ENCODE measurements at places on chromosomes 11 and 22. TPM values are rescaled to one million over a fixed set of nuclear protein-coding genes. Genes with fewer than 3 reads are reported as not detected.

The XKR3 gene
- not detected for total RNA-seq

The DRICH1 gene
- 0.24 TPM for total RNA-seq

The SCYL1 gene
- 74.2 TPM for total RNA-seq

The KRTAP5-10 gene
- 0.66 TPM for total RNA-seq

The OR56A3 gene
- total RNA-seq, result 0.10 TPM

The AMOTL1 gene
- total RNA-seq, result 21.8 TPM

DNA sequence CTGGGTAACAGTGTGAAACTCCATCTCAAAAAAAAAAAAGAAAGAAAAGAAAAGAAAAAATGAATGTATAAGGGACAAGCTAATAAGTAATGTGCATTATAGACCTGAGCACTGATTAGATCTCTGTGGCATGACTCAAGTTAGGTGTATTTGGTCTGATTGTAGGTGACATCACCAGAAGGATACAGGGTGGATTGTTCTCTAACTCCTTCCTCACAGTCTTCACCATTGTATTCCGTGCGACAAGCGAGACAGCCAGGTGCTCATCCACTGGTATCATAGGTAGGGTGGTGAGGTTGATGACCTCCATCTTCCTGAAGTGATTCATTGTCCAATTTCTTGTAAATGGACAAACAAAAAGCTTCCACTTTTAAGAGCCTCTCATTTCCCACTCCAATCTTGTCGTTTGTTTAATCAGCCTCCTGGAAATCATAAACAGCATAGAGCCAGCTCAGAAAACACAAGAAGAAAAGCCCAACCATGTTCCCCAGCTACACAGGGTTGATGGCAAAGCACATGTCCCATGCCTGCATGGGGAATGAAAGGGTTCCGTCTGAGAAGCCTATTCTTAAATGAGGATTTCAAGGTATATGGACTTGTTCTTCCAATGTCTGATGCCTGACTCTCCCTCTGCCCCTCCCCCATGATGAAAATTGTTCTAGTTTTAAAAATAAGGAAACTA is 6.2 kb downstream of the FAM227A start:
- no peak for ATAC-seq

- ATAC-seq, result no peak
These were observed 15.9 kb downstream of the PICALM start for GRCh38 chr11:86052693-86053641.

DNA sequence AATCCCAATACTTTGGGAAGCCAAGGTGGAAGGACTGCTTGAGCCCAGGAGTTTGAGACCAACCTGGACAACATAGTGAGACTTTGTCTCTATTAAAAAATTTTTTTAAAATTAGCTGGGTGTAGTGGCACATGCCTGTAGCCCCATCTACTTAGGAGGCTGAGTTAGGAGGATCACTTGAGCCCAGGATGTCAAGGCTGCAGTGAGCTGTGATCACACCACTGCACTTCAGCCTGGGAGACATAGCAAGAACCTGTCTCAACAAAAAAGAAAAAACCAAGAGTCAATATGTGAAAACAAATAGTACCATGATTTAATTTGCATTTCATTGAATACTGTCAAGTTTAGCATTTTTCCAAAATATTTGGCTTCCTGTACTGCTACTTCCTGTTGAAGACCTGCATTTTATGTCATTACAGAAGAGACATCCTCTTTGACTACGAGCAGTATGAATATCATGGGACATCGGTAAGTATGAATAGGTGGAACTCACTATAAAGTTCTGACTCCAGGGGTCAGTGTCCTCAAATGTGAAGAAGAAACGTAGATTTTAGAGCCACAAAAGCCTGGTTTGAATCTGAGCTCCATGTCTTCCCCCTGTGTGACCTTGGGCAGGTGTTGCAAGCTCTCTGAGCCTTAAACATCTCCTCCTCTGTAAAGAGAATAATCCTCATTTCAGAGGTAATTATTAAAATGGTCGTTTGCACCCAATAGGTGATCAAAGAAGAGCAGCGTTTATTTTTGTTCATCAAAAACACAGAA is 16.0 kb downstream of the CDC45 start:
- no peak for ATAC-seq

DNA sequence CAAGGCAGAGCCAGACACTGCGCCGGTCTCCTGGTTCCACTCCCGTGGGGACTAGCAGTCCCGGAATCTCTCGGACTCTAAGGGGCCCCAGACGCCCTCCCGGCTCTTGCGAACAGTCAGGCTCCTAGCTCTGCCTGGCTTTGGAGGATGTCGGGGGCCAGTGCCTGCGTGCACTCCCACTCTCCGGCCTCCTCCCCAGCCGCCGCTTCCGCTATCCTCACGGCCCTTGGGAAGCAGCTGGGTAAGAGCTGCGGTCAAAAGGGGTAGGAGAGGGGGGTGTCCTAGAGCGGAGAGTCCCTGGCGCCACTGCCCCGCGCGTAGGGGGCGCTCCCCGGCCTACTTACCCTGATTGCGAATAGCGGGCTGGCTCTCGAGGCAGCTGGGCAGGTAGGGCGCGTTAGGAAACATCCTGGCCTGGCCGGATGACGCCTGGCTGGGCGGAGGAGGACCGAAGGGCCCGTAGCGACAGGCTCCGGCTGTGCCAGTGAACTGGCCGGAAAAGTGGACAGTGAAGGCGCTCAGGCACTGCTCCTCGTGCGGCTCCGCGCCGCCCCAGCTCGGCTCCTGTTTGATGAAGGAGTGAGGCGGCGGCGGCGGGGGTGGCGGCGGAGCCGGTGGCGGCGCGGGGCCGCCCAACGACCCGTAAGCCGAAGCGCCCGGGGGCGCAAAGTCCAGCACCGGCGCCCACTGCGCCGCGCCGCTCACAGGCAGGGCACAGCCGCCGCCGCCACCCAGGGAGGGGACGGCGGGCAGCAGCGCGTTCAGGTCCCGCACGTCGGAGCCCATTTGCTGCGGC is 785 bp downstream of the WT1 start:
- peak; percentile 12 for ATAC-seq

DNA sequence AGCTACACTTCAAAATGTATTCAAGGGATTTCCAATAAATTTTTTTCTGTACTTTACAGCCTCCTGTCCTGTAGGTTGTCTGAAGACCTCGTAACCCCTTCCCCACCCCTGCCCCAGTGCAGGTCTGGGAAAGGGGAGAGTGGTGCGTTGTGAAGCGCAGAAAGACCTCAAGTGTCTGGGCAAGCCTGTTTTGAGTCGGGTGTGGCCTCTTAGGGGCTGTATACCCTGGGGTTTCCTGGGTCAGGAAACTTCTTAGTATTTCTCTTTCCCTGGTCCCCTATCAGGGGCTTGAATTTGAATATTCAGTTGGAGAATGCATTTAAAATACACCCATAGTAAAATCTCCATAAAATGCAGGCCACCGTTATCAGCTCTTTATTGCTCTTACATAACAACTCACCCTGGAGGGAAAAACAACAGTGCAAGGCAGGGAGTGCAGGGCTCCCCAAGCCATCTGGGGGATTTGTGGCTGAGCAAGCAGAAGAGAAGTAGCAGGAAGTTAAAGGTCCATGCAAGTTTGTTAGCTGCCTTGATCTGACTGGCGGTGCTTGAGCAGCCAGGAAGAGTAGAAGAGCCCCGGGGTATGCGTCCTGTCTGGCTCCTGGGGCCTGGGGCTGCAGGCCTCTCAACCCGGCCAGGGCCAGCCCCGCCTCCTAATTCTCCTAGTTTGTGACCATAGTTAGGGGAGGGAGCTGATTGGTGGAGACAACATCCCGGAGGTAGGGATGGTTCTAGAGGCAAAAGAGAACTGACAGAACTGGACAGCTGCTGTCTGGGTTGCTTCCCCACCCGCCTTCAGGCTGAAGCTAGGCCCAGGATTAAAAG is 25.7 kb downstream of the ARHGAP1 start:
- no peak for ATAC-seq

DNA sequence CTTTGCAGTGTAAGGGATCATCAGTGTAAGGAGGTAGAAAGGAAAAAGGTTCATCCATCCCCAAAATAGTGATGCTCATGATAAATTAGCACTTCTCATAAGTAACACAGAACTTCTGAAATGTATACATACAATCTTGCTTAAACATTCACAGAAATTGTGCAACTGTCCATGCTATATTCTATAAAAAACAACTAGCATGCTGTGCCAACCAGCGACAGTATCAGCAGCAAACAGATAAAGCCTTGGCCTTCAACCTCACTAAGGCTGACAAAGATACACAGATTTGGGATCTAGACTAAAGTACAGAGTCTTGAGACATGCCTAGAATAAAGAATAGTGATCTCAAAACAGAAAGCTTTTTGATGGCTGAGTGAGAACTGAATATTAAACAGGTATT is 74.1 kb upstream of the CHRM4 start:
- ATAC-seq, result no peak

DNA sequence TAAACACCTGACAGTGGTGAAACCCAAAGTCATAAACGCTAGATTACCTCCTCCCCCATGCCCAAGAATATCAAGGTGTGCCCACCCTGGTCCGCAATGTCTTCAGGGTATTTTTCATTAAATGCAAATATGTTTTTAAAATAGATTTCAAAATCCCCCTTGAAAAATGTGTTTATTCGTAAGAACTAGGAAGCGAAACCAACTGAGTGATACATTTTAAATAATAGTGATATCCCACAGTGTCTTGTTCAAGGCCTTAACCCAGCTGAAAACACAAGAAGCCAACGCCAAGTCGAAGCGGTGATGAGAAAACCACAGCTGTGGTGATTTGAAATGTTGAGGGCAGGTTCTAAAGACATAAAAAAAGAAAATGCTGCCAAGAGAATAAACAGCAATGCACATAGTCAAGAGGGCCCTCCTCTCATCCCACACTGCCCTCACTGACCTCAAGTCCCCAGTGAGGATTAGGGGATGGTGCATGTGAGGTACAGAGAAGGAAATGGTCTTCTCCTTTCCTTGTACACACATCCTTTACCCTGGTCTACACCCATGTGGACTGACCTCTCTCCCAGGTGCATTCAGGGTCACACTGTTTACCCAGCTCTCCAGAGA is 25.5 kb downstream of the KCNJ1 start:
- ATAC-seq, result no peak

- no peak for ATAC-seq
These were observed 108.8 kb downstream of the TTC28 start for GRCh38 chr22:28570696-28571373.
